Stimulated activated CD8-positive, alpha-beta memory T cell treated with anti-CD3 and anti-CD28 coated beads, Interleukin-7, amount 100 ng/mL, for 1 hour (primary cell): ENCODE measurements at places on chromosomes 12 and 14.

DNA sequence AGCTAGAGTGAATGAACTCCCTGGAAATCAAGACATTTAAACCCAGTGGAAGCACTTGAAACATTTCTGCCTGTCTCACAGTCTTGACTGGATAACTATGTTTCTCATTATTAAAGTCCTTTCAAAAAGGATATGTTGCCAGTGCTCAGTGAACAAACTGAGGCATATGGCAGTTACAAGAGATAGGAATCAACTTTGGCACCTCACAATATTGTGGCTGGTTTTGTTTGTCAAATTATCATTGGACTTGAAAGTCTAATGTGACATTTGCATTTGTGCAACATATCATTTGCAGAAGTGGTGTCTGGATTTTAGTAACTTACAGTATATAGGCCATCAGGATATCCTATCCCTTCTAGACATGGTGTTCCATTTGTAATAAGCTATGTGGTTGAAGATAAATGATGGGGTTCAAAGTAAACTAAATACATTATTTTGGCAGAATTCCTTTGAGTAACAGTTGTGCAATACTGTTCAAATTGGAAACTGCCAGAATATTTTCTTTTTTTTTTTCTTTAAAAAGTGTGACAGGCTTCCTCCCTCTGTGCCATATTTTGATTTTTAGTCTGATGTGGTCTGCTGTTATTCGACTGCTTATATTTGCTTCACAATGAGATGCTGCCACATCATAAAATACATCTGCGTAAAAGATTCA is 927.7 kb downstream of the FLRT2 start:
- no peak for DNase-seq

GRCh38 chr12:8912914-8913313 is 1.4 kb upstream of the PHC1 start:
- no peak for DNase-seq

GRCh38 chr14:62776300-62776699 is 269.0 kb downstream of the KCNH5 start:
- DNase-seq: no peak

DNA sequence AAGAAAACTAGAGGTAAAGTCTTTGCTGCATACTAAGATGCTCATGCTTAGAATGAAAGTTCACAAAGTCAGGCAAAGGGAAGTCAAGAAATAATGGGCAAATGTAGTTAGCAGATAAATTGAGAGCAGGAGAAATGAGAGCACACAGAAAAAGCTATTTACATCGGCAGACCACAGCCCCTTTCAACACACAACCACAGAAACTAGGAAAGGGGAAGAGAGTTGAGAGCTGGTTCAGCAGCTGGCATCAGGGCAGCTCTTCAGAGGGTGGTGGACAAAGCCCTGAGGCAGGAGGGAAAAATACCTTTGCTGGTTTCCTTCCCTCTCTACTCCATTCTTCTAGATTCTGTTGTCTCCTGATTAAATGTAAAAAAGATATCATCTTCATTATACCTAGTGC is 95.4 kb upstream of the ANO4 start:
- no peak for DNase-seq
